ENCODE measurements at places on chromosomes 1 and 21.

- DNase-seq: no peak
These were observed 17.7 kb upstream of the ADGRB2 start for GRCh38 chr1:31781756-31782371.

DNA sequence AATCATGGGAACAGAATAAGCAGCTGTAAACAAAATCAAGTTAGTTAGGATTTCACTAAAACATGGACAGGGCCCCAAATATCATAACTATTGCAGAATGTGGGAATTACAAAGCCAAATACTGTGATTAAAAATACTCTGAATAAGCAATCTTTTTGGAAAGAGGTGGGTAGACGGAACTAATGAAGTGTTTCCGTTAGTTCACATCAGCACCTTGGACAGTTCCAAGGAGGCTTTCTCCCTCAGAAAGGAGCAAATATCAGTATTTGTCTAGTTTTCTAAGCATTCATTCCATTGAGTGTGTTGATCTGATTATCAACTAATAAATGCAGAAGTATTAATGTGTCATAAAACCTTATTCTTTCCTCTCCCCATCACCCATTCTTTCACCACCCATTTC lies 97.4 kb downstream of the FAM78B start:
- DNase-seq: no peak

GRCh38 chr1:114167226-114167625 lies 13.6 kb upstream of the SYT6 start:
- no peak for DNase-seq

GRCh38 chr1:3659093-3659492 lies 6.8 kb downstream of the TP73 start:
- no peak for DNase-seq

GRCh38 chr21:44734026-44734745 lies 22.8 kb upstream of the TSPEAR start:
- DNase-seq: peak; percentile 22

Data from HCEC 1CT (cell line).